ENCODE measurements at places on chromosomes 12 and 14.

- no peak for DNase-seq
Measured at GRCh38 chr14:106787626-106788025, 1261.2 kb downstream of the TMEM121 start.

DNA sequence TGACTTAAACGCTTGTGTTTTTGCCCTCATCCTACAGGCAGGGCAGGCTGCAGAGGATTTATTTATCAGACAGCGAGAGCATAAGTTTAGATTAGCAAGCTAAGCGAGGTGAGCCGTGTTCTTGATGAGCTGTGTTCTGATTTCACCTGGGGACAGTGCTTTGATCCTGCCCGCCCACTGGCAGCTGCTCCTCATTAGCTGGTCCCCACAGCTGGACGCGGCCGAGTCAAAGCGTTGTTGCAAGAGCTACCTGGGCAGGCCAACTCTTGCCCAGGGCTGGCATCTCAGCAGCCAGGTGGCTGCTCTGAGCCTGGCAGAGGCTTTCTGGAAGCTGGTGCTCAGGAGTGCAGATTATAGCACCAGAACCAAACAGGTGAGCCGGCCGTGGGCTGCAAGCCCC lies 46.8 kb upstream of the BEGAIN start:
- no peak for DNase-seq

DNA sequence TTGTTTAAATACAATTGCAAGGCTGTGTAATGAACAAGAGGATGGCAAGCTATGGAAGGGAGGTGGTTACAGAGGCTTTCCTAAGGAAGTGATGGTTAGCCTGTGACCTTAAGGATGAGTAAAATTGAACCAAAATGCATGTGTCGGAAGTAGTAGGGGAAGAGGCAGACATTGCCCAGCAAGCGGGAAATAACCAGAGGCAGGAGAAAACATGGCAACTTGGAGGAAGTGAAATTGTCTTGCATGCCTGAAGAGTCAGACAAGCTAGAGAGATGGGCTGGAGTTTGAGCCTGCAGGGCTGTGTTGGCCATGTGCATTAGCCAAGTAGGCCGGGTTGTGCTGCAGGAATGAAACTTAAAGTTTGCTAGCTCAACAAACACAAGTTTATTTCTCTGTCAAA lies 96.2 kb downstream of the BTG1 start:
- DNase-seq, result no peak

- no peak for DNase-seq
Measured at GRCh38 chr14:92960706-92961566, 38.0 kb downstream of the CHGA start.

GRCh38 chr12:117236456-117237001 lies 46.3 kb upstream of the FBXO21 start:
- peak; percentile 56 for DNase-seq

GRCh38 chr14:56816574-56817391 lies 6.5 kb upstream of the OTX2 start:
- DNase-seq, result no peak

Measured in hypothalamus (tissue), 51 donors.